Liver (tissue), 10 donors: ENCODE measurements at places on chromosomes 6 and 20. TPM values are rescaled to one million over a fixed set of nuclear protein-coding genes. Genes with fewer than 3 reads are reported as not detected.

DNA sequence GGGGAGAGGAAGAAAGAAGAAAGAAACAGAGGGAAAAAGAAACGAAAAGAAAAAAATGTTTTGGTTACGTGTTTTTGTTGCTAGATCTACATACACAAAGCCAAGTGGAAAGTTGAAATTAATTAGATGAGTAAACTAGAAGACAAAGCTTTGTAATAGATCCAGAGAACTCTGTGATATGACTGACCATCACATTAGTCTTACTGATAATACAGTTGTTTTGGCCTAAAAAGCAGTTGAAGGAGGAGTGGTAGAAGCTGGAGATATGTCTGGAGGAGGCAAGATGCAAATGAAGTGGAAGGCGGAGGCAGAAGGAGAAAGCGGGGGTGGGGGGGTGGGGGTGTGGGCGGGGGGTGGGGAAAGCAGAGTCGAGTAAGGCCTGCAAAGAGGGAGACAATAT is 500.1 kb upstream of the ID4 start:
- no peak for DNase-seq

Gene PTPRK
- total RNA-seq: 25.9 TPM

Gene ARHGAP18
- 3.1 TPM for total RNA-seq

Gene TREM2
- total RNA-seq: not detected

Gene RTEL1
- 16.9 TPM for total RNA-seq

DNA sequence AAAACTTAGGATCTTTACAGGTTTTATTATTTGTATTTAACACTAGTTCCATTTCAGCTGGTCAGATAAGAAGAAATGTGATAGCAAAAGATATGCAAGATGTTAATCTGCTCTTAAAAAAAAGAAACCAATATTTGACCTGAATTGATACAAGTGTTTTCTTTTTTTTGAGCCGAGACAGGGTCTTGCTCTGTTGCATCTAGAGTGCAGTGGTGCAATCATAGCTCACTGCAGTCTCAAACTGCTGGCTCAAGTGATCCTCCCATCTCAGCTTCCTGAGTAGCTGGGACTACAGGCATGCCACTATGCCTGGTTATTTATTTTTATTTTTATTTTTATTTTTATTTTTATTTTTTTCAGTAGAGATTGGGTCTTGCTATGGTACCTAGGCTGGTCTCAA is 133.0 kb downstream of the GMPR start:
- DNase-seq: no peak

- peak; percentile 21 for DNase-seq
Measured at GRCh38 chr6:39433630-39434029, 111.1 kb upstream of the KCNK16 start.

DNA sequence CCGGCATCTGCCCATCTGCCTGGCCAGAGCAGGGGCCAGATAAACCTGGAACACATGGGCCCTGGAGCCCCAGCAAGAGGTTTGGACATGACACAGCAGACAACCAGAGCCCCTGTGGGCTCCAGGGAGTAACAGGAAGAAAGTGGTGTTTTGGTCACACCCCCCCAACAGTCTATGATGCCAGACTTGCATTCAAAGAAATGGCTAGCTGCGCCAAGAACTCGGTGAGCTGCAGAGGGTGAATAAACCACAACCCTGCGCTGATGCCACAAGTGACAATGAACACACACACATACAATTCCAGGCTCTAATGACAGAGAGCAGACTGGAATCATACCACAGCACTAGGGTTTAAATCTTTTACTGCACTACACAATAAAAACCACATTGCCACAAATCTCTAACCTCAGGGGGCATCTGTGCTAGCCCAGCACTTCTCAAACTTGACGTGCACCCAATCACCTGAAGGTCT is 34.0 kb downstream of the TRERF1 start:
- DNase-seq: no peak

Gene MROH8
- 5.1 TPM for total RNA-seq

DNA sequence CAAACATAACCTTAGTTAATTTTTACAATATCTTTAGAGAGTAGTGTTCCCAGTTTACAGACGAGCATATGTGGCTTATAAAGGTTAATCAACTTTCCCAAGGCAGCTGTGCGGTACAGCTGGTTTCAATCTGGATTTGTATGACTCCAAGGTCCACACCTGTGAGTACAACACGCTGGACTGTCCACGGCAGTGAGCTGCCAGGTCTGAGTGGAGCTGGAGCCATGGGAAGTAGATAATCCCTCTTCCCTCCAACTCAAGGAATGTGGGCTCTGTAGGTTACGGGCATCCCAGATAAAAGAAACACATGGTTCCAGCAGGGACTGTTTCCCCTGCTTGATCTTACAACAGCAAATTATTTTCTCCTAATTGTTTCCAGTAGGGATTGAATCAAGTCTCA is 102.2 kb downstream of the SOD2 start:
- DNase-seq: no peak

- DNase-seq: peak; percentile 41
Measured at GRCh38 chr6:13194852-13195251, 133.5 kb downstream of the TBC1D7 start.

DNA sequence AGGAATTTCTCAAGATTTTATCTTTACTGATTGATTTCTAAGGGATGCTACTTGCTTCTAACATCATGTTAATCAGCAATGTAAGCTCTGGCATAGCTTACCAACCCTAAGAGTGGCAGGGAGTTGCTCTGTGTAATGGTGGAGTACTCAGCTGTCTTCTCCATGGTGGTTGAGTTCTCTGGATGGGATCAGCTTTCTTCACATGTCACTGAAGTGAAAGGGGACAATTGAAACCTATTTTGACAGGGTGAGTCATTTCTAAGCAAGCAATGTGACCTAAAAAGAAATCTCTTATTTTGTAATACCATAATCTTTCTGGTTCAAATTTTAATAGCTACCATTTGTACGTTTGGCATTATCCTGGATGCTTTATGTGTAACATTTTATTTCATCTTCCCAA is 430.4 kb downstream of the GJA1 start:
- no peak for DNase-seq

DNA sequence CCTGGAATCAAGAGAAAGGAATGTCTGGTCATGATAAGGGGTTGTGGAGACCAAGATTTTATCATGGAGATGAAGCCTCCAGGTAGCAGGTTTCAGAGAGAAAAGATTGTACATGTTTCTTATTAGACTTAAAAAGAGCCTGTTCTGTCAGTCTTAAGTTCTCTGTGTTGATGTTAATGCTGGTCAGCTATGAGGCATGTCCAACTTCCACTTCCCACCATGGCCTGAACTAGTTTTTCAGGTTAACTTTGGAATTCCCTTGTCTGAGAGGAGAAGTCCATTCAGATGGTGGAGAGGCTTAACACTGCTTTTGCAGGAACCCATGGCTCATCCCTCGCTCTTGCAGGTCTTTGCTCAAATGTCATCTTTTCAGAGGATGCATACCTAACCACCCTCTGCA is 27.5 kb upstream of the TAB2 start:
- DNase-seq: no peak

DNA sequence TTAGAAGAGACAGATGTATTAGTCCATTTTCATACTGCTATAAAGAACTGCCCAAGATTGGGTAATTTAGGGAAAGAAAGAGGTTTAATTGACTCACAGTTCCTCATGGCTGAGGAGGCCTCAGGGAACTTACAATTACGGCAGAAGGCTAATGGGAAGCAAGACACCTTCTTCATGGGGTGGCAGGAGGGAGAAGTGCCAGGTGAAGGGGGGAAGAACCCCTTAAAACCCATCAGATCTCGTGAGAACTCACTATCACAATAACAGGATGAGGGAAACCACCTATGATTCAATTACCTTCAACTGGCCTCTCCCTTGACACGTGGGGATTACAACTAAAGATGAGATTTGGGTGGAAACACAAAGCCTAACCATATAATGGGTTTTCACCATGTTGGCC is 28.9 kb upstream of the PNRC1 start:
- no peak for DNase-seq

- no peak for DNase-seq
Measured at GRCh38 chr20:14916360-14916920, 579.0 kb upstream of the FLRT3 start.

GRCh38 chr20:15138548-15139126 is 801.2 kb upstream of the FLRT3 start:
- no peak for DNase-seq

DNA sequence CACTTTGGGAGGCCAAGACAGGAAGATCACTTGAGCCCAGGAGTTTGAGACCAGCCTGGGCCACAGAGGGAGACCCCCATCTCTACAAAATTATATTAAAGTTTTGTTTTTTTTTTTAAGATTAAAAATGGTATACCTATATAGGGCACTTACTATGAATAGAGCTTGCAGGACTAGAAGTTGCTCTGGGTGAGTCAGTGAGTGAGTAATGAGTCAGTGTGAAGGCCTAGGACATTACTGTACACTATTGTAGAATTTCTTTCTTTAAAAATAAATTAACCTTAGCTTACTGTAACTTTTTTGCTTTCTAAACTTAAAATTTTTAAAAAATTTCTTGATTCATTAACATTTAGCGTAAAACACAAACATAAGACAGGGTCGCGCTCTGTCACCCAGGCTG is 29.7 kb downstream of the STK35 start:
- no peak for DNase-seq

Gene KHDC1L
- not detected for total RNA-seq

DNA sequence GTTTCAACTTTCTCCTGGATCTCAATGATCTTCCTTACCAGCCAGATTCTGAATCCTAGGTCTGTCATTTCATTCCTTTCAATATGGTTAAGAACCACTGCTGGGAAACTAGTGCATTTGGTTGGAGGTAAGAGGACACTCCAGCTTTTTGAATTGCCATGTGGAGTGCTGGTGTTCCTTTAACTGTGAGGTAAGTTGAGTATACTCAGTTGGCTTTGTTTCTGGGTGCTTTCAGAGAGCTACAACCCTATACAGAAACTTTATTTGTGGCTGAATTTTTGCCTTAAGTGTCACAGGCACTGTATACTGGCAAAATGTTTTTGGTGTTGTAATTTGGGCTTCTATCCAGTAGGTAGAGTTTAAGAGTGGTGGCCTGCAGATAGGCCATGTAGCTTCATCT is 175.8 kb downstream of the TBC1D32 start:
- DNase-seq: no peak

DNA sequence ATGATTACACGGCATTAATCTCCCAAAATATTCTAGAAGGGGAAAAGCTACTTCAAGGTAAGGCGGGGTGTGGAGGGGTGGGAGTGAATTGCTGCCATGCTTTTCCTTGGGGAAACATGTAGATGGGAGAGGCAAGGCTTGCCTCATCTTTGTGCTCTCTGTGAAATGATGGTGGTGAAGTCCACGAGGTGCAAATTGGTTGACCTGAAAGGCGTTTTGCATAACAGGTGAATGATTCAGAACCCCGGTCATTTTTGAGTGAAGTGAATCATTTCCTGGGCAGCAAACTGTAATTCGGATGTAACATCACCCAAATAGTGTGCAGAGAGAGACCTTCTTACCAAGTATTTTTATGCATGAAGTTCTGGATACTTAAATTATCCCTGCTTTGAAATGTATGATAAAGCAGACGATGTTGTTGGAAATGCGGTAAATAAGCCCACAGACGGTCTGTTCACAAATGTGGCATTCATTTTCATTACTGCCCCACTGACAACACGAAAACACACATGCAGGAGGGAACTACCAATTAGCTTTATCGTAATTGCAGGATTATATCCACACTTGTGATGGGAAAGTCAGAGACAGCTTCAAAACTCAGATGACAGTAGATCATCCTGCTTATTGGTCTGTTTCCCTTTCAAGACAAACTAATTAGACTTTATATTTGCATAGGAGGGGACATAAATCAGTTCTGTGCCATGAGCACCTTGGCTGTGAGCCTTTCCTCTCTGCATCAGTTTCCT is 3.0 kb downstream of the CDH4 start:
- DNase-seq: no peak

- DNase-seq: no peak
Measured at GRCh38 chr20:2606507-2607006, 45.9 kb upstream of the NOP56 start.

DNA sequence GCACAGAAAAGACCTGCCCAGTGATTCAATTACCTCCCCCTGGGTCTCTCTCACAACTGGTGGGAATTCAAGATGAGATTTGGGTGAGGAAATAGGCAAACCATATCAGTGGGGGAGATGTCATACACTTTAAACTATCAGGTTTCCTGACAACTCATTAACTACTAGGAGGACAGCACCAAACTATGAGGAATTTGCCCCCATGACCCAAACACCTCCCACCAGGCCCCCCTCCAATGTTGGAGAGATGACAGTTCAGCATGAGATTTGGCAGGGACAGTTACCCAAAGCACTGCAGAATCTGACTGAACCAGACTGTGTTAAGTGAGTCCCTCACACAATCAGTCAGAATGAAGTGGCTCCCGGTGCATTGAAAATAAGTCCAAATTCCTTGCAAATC is 148.0 kb downstream of the TTLL2 start:
- no peak for DNase-seq

Gene GLP1R
- total RNA-seq: not detected

- no peak for DNase-seq
Measured at GRCh38 chr20:9352739-9353138, 161.7 kb upstream of the LAMP5 start.
